ENCODE measurements at places on chromosomes 12 and 14. TPM values are rescaled to one million over a fixed set of nuclear protein-coding genes. Genes with fewer than 3 reads are reported as not detected.

- no peak for DNase-seq
Measured at GRCh38 chr14:68306265-68306933, 486.5 kb downstream of the ZFP36L1 start.

DNA sequence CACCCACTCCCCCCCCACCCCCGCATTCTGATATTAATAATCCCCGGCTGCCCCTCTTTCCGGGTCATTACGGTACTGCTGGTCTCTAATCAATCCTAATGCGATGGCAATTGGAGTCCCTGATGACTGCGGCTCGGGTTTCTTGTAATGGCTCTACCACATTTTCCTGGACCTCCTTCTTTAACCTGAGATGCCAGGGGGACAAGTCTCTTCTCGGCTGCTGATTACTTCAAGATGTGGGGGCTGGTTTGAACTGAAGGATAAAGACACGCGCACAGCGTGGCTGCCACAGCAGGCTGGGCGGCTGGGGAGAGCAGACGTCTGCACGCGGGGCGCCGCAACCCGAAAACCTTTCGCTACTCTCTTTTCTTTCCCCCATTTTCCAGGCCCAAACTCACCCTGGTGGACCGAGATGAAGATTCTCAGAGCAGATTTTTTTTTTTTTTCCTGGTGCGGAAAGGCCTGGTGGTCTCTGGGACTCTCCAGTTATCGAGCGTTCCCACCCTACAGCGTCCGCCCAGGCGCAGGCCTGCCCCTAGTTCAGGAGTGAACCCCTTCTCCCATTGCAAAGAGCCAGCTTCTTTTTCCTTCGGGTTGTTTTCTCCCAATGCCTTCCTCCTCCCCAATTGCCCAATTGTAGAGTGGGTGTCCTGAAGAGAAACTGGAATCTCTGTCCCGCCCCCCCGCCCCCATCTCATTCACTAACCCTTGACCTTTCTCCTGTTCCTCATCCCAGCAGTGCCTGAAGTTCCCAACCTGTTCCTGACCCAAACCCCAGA lies 6.0 kb upstream of the SIX1 start:
- DNase-seq: no peak

DNA sequence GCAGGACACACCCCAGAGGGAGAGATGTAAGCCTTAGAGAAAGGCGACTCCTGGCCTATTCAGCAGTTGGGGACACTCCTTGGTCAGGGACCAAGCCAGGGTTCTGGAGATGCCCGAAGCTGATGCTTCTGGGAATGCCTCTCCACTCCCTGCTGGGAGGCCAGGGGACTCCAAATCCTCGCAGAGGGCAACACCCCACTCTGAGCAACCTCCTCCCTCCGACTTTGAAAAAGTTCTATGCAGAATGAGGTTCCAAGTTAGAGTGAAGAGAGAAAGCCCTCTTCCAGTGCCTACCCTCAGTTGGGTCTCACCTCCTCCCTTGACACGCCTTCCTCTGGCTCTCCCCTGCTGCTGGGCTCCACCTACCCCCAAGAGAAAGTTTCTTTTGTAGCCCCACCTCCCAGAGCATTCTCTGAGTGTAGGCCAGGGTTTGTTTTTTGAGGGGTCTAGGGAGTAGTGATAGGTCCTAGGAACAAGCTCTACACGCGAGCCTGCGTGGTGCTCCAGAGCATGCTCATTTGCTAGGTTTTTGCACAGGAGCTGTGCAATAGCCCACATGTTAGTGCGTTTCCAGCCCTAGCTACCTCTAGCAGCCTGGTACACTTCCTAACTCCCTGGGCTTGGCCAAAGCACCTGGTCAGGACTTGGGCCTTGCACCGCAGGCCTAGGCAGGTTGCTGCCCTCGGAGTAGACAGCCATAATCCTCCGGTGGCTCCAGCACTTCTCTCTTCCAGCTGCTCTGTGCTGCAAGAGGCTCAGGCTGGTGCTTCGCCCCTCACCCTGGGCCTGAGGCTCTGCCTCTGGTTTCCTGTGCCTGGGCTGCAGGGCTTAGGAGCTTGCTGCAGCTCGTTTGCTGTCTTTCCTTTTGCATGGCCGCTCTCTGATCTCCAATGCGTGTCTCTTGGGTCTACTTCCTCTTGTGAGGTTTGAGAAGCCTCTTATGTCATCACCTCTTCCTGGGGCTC lies 590 bp upstream of the CEBPE start:
- DNase-seq: no peak

- DNase-seq: no peak
Measured at GRCh38 chr12:116666305-116666673, 71.6 kb downstream of the SPRING1 start.

DNA sequence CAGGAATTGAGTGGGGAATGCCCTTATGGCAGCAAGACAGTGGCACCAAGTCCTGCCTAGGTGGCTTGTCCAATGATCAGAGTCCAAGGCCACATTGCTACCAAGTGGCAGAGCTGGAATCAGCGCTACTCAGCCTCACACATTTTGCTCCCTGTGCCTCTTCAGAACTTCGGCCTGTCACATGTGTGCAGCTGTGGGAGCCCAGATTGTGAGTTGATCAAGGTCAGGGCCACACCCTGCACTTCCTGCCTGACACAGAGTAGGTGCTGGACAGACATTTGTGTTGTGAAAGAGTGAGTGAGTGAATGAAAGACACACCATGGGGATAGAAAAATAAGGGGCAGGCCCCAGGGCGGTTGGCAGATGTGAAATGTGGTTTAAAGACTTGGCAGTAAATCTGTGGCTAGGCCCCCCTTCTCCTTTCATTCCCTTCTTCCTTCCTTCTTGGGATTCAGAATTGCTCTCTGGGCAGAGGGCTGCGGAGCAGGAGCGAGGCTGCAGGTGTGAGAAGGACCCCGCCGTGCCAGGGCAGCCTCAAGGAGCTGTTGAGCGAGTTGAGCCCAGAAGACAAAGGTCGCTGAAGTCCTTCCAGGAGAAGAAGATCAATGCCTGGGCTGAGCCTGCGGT lies 83.5 kb downstream of the SLC25A47 start:
- no peak for DNase-seq

- DNase-seq: no peak
Measured at GRCh38 chr14:44771496-44771895, 190.3 kb downstream of the KLHL28 start.

DNA sequence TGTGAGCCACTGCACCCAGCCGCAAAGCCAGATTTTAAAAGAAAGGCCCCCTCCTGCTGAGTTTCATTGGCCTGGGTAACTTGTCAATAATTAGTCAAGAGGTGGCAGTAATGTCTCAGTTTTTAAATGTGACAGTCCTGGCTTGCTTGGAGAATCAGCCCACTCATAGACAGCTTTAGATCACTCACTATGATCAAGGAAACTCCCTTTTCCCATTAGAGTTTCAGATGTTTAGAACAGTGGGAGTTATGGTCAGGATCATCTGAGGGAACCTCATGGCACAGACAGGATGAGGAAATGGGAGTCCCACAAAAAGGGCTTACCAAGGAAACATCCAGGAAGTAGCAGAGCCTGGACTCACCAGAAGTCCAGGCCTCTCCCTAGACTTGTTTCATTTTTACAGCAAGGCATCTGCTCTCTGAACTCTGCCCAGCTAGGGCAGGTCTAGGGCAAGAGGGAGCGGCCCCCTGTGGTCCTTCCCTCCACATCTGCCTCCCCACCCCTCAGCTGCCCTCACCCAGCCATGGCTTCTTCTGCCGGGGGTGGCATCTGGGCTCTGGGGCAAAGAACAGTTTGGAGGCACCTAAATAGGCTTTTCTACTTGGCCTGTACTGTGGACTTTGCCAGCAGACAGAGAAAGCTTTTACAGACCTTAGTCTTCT lies 11.2 kb downstream of the BCL2L14 start:
- DNase-seq: peak; percentile 72

- DNase-seq: no peak
Measured at GRCh38 chr12:6947615-6948014, 3.5 kb upstream of the PTPN6 start.

GRCh38 chr12:81617915-81618314 lies 141.2 kb downstream of the PPFIA2 start:
- DNase-seq: no peak

PKP2 gene
- total RNA-seq: 1.3 TPM

GPRC5D gene
- total RNA-seq: not detected

SLC16A7 gene
- total RNA-seq: 45.4 TPM

CATSPERB gene
- 0.99 TPM for total RNA-seq

All from esophagus muscularis mucosa (tissue), 4 donors.